Putamen (tissue), 1 donor: ENCODE measurements at places on chromosomes 3 and 15.

GRCh38 chr15:59168536-59168935 is 38.1 kb upstream of the LDHAL6B start:
- DNase-seq: no peak

- no peak for DNase-seq
Measured at GRCh38 chr15:94387849-94388441, 156.6 kb downstream of the MCTP2 start.

DNA sequence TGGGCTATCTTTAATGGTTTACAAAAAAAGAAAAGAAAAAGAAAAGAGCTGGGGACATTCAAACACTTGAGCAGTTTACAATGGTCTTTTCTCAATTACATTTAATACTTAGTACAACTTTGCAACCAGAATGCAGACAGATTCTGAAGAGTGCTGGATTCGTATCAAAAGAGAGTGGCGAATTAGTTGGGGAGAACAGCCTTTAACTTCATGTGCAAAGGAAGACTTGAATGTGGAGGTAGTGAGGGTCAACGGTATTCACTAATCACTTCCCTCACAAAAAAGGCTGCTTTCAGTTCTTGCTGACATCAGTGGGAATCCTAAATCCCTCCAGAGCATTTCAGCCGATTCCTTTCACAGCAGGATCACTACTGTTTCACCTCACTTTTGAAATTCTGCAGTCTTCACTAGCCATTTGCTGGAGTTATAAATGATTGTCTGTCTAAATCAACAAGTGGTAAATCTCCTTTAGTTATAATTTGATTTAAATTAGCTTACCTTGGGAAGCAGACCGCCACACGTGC is 323.0 kb upstream of the SEMA6D start:
- no peak for DNase-seq

GRCh38 chr3:26422415-26422814 is 200.2 kb upstream of the LRRC3B start:
- no peak for DNase-seq

- DNase-seq: no peak
Measured at GRCh38 chr3:127006781-127007436, 24.0 kb downstream of the PLXNA1 start.

DNA sequence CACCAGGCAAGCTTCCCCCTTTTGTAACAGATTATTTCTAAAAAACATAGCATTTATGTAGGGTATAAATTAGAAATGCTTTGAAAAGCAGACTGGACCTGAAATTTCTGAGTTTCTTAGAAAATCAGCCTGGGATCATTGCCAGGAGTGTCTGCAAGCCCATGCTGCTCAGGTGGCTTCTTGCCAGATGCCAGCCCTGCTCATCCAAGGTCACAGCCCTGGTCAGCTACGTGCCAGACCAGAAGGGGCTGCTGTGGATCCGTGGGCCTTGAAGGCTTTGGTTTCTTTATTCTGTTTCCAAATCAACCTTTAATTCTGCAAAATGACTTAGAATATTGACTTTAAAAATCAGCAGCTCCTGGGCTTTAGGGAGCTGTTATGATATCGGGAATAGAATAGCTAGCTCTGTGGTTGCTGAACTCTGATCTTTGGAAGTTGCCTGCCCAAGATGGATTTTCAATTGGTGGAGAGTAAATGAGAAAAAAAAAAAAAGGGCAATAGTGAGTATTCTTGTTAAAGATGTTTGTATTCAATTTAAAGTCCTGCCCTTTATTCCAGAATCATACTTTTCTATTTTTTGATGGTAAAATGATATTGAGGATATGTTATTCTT is 370.1 kb upstream of the ONECUT1 start:
- DNase-seq: no peak

DNA sequence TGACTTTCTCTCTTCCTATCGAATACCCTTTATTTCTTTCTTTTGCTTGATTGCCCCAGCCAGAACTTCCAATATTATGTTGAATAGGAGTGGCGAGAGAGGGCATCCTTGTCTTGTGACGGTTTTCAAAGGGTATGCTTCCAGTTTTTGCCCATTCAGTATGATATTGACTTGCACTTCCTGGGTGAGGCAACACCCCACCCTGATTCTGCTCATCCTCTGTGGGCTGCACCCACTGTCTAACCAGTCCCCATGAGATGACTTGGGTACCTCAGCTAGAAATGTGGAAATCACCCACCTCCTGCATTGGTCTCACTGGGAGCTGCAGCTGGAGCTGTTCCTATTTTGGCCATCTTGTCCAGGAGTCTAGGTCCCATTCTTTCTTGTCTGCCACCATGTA is 44.8 kb upstream of the KCNH8 start:
- no peak for DNase-seq

DNA sequence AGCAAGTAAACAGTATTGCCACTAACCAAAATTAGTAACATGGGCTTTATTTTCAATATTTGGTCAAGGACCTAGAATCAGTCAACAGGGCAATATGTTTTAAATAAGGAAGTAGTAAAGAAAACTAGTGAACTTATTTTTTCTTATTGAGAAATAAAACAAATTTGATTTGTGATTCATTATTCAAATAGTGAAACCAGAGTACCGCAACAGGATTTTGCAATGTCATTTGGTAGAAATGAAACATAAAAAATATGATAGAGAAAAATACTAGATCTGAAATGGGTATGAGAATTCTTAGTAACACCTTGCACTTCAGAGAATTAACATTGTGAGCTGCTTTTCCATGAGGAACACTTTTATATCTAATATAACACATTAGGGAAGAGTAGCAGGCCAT is 291.8 kb upstream of the GBE1 start:
- no peak for DNase-seq

DNA sequence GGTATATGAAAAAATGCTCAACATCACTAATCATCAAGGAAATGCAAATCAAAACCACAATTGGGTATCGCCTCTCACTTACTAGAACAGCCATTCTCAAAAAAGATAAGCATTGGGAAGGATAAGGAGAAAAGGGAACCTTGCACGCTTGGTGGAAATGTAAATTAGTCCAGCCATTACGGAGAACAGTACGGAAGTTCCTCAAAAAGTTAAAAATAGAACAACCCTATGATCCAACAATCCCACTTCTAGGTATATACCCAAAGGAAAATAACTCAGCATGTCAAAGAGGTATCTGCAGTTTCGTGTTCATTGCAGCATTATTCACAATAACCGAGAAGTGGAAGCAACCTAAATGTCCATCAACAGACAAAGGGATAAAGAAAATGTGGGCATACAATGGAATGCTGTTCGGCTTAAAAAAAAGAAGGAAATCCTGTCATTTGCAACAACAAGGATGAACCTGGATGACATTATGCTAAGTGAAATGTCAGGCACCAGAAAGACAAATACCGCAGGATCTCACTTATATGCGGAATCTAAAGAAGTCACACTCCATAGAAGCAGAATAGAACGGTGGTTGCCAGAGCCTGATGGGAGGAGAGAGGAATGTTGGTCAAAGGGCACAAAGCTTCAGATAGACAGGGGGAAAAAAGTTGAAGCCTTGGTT is 11.7 kb upstream of the CMTM7 start:
- no peak for DNase-seq

- no peak for DNase-seq
Measured at GRCh38 chr3:116233711-116234357, 211.5 kb downstream of the LSAMP start.

- no peak for DNase-seq
Measured at GRCh38 chr3:33947272-33948195, 149.1 kb downstream of the PDCD6IP start.
